ENCODE measurements at places on chromosomes 1 and 21.

- DNase-seq = no peak
Observed at GRCh38 chr1:11524465-11525150, 45.7 kb downstream of the DISP3 start.

DNA sequence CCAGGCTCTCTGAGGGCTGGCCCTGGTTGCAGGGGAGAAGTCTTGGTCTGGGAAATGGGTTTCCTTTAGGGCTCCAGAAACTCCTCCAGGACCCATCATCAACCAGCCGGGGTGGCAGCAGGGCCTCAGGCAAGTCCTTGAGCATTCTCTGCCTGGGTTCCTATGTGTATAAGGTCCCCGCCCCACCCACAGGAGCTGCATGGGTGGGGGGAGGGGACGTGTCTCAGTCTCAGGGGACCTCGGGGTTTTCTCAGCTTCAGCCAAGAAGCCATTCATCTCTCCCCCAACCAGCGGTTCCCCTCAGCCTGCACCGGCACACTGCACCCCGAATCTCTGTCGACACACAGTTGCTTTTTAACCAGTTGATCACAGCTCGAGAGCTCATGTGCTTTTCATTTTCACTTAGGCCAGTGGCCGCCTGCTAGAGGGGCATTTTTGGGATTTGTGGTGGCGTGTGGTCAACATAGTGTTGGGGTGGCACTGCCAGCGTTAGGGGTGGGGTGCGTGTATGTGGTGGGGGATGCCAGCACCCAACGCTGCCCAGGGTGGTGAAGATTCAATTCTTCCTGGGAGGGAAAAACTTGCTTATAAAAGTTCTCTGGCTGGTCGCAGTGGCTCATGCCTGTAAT is 6.5 kb downstream of the RUNX3 start:
- no peak for DNase-seq

- no peak for DNase-seq
Observed at GRCh38 chr1:27027575-27028250, 15.1 kb upstream of the TENT5B start.

DNA sequence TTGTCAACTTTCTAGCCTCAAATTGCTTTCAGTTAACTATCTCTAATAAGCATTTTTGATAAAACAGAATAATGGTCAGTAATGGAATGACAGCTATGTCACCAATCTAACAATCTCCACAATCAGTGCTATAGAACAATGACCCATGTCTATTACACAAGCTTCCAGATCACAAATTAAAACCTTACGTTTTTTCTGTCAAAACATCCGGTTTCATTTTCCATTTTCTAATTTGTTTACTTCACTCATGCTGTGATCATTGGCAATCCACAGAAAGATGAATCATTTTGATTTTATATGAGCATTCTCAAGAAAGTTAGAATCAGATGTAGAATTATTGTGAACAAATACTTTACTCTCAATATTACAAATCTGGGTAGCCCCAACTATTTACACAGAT is 80.3 kb downstream of the KCNT2 start:
- DNase-seq = no peak

GRCh38 chr1:218613105-218613504 is 268.0 kb downstream of the TGFB2 start:
- DNase-seq = no peak

DNA sequence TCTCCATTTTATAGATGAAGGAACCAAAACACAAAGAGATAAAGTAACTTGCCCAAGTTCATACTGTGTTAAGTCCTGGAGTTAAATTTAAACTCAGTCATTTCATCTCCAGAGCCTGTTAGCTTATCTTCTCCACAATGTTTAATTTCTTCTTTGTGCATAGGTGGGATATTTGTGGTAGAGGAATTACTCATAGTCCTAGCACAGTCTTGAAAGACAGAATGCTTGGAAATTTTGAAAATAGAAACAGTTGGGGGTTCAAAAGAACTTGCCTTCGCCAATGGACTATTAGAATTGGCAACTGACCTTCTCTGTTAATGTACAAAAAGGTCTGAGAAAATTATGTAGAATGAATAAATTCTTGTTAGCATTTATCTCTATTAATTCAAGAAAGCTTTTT is 832.0 kb upstream of the PRMT6 start:
- DNase-seq = no peak

GRCh38 chr1:69987881-69988280 is 217.5 kb downstream of the LRRC40 start:
- no peak for DNase-seq

DNA sequence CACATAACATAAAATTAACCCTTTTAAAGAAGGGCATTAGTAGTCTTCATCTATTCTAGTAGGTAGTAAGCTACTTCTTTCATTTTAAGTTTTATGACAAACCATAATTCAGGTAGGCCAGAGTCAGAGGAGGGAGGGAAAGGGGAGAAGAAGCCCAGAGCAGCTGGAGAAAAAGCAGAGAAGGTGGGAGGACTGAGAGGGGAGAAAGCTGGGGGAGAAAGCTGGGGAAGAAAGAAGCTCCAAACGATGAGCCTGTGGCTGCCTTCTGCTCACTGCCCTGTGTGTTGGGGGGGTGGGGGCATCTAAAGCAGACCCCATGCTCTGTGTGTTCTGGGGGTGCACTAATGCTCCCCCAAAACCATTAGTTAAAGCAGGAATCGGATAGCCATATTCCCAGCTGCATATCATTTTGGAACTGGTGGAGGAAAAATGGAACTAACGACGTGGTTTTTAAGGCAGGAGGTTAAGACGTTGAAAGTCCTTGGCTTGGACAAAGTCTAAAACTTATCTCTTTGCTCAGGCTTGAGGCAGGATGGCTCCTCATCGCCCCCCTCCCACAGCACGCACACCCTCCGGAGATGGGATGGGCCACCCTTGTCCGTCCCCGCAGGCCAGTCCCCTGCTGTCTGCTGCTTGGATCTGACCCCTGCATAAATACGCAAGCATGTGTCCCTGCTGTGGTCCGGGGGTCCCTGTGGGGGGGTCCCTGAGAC is 184.2 kb downstream of the DYRK1A start:
- no peak for DNase-seq

- DNase-seq = no peak
Observed at GRCh38 chr21:44052071-44052829, 40.1 kb downstream of the TRAPPC10 start.

DNA sequence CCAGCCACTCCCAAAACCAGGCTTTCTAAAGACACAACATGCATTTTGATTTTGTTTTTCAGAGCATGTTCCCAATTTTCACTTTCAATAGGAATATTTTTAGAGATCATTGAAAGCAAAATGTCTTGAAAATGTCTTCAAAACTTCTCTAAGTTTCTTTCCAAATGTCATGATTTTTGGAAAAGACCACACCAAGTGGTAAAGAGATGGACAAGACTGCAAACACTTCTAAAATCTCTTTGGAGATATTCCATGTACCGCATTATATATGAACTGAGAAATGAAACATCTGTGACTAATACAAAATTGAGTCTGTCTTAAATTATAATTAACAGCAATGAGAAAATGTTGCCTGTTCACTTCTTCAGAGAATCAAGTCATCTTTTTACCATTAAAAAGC is 418.0 kb upstream of the PKN2 start:
- DNase-seq = no peak

DNA sequence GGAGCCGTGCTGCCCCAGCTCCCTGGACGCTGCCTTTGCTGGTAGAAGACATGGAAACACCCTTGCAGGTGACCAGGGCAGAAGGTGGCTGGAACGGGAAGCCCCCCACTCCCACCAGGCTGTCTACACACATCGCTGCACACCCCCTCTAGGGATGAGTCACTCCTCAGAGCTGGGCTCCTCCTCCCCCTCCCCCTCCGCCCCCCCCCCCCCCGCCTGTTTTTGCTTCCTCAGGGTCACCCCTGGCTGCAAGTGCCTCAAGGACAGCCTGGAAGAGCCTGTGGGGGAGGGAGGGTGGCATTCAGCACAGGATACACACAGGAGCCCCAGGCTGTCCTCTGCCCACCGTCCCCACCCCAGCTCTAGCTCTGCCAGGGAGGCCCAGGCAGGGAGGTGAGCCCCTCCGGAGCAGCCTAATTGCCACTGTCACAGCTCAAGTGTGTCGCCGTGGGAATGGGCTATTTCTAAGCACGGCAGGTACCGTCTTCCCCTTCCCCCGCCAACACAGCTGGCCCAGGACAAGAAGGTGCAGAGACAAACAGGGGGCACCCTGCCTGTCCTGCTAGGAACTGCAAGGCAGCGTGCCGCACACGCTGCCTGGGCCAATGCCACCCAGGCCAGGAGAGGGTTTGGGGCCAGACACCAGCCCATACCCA is 2.5 kb downstream of the FNDC10 start:
- no peak for DNase-seq

- DNase-seq = no peak
Observed at GRCh38 chr1:57550092-57550491, 126.2 kb upstream of the DAB1 start.

DNA sequence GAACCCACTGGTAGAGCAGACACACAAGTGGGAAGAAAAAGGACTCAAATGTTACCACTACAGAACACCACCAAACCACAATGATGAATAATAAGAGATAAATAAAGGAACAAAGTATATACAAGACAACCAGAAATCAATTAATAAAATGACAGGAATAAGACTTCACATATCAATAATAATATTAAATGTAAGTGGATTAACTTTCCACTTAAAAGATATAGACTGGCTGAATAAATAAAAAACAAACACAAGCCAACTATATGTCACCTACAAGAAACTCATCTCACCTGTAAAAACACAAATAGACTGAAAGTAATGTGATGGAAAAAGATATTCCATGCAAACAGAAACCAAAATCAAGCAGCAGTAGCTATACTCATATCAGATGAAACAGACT is 6.9 kb upstream of the CLIC6 start:
- DNase-seq = no peak

GRCh38 chr1:86487131-86487810 is 18.5 kb downstream of the CLCA1 start:
- DNase-seq = no peak

DNA sequence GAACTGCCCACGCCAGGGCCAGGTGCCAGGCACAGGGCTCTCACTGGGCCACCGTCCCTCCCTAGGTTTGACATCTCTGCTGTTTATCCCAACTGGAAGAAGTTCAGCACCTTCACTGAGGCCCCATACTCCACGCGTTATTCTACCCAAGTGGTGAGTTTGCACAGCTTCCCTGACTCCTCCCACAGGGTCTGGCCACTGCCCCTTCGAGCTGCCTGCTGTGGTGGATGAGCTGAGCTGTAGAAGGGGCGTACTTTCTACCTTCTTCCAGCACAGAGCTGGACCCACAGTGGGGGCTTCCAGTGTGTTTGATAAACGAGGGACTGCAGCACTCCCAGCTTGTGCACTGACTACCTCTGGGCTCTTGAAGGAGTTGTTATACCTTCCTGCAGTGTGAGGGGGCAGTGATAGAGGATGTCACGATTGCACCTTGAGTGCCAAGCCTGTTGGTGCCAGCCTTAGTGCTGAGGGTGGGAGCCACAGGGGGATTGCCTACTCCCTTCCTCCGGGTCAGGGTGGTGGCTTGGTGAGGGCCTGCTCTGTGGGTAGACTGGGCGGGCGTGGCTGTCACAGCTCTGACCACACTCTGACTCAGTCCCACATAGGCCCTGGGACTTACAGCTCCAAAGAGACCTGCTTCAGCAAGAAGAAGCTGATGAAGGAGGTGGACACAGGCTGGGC is 5.9 kb upstream of the TTC22 start:
- no peak for DNase-seq

DNA sequence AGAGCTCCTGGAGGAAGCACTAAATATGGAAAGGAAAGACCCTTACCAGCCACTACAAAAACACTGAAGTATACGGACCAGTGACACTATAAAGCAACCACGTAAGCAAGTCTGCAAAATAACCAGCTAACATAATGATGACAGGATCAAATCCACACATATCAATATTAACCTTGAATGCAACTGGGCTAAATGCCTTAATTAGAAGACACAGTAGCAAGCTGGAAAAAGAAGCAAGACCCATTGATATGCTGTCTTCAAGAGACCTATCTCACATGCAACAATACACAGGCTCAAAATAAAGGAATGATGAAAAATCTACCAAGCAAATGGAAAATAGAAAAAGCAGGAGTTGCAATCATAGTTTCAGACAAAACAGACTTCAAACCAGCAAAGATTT is 31.0 kb downstream of the C1orf185 start:
- no peak for DNase-seq

DNA sequence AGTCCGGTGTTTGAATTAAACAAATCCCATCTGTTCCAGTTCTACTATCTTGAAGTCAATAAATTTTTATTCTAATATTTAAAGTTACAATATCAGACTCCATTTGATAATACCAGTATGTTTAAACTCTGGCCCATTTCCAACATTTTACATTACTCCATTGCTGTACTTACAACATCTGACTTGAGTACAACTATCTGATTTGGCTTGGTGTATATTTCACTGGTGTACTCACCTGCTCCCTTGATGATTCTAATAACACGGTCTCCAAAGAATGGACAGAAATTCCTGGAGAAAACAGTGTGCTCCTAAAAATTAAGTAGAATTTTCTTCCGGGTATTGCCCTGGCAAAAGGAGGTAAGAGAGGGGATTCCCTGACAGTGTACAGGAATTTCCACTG is 680.5 kb upstream of the ADAMTS5 start:
- no peak for DNase-seq

GRCh38 chr1:99623554-99623953 is 22.4 kb upstream of the PALMD start:
- DNase-seq = no peak

GRCh38 chr1:81547261-81547911 is 253.3 kb upstream of the ADGRL2 start:
- no peak for DNase-seq

GRCh38 chr21:34229353-34229752 is 134.5 kb upstream of the KCNE2 start:
- DNase-seq = no peak

DNA sequence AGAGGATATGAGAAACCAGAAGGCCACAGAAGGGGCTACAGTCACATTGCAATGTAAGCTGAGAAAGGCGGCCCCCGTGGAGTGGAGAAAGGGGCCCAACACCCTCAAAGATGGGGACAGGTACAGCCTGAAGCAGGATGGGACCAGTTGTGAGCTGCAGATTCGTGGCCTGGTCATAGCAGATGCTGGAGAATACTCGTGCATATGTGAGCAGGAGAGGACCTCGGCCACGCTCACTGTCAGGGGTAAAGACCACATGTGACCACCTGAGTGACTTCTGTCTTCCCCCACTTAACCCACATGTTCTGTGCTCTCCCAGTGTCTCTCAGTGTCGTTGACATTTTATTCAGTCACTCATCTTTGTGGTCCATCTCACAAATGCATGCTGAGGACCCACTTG is 92.1 kb downstream of the OBSCN start:
- no peak for DNase-seq

GRCh38 chr1:13707164-13707563 is 7.2 kb downstream of the PRDM2 start:
- DNase-seq = no peak

Data from Kasumi-1 (cell line).